ENCODE measurements at places on chromosomes 7 and 10.

GRCh38 chr10:132710746-132711612 lies 75.0 kb downstream of the NKX6-2 start:
- DNase-seq: no peak

DNA sequence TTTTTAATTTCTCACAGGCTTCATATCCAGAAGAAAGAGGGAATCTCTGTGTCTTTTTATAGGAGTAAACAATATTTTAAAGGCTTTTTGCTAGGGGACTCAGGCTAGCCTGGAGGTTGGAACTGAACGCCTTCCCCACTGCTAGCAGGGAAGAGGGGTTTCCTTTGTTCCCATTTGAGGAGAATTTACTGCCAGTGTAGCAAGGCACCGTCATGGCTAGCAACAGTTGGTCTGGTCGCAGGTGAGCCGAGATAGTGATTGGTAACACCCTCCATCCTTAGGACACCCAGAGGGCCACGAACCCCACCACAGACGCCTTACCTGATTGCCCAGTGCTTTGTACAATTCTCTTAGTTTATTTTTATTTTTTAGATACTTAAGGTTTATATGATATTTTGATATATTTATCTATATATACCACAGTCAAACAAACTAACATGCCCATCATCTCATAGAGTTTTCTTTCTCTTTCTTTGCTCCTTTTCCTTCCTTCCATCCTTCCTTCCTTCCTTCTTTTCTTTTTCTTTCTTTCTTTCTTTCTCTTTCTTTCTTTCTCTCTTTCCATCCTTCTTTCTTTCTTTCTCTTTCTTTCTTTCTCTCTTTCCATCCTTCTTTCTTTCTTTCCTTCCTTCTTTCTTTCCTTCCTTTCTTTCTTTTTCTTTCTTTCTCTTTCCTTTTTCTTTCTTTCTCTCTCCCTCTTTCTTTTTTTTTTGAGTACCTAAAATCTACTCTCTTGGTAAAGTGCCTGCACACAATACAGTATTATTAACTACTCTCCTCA lies 219.0 kb upstream of the AKR1E2 start:
- DNase-seq: no peak

DNA sequence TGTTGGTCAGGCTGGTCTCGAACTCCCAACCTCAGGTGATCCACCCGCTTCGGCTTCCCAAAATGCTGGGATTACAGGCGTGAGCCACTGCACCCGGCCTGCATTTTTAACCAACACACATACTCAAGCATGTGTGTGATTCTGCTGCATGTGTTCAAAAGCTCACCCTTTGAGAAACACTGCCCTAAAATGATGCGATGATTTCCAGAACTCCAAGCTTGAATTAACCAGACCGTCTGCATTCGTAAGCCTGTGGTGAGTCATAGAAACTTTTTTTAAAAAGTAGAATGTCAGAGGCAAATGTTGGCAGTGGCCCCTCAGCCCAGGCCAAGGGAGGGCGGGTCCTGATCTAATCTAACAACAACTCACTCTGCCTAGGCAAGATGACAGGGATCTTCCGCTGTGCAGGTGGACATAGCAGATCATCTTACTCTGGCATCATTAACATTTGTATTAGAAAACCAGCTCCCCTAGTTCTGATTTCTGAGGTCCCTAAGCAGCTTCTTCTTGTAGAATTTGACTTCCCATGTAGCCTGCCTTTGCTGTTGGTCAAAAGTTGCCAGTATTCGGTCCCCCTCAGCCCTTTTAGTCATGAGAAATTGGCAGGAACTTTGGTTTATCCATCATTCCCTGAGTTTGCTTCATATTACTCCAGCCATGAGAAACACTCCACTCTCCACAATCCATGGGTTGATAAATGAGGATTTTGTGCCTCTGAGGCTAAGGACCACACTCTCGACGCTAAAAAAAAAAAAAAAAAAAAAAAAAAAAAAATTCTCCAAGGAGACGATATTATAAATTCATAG lies 190.4 kb downstream of the SKIDA1 start:
- no peak for DNase-seq

DNA sequence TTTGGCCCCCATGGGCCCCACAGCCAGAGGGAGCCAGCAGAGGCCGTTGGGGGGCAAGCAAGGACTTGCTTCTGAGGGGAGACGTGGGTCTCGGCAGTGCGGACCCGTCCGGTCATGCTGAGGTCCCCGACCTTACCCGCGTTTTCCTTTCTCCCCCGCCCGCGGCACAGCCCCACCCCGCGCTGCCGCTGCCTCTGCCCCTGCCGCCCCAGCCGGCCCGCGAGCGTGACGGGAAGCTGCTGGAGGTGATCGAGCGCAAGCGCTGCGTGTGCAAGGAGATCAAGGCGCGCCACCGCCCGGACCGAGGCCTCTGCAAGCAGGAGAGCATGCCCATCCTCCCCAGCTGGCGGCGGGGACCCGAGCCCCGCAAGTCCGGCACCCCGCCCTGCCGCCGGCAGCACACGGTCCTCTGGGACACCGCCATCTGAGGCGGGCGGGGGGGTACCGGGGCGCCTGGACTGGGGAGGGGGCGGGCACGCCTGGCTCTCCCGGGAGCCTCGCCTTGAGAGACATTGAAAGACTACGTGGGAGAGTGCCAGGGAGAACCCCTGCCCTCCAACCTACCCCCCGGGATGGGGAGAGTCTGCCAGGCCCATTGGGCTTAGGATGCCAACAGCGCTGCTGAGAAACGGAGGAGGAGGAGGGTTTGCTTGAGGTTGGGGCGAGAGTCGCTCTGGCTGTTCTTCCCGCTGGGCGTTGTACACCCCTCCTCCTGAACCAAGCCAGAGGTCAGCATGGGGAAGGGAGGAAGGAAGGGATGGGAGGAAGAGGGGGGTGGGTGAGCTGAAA lies 9.9 kb downstream of the NYAP1 start:
- no peak for DNase-seq

DNA sequence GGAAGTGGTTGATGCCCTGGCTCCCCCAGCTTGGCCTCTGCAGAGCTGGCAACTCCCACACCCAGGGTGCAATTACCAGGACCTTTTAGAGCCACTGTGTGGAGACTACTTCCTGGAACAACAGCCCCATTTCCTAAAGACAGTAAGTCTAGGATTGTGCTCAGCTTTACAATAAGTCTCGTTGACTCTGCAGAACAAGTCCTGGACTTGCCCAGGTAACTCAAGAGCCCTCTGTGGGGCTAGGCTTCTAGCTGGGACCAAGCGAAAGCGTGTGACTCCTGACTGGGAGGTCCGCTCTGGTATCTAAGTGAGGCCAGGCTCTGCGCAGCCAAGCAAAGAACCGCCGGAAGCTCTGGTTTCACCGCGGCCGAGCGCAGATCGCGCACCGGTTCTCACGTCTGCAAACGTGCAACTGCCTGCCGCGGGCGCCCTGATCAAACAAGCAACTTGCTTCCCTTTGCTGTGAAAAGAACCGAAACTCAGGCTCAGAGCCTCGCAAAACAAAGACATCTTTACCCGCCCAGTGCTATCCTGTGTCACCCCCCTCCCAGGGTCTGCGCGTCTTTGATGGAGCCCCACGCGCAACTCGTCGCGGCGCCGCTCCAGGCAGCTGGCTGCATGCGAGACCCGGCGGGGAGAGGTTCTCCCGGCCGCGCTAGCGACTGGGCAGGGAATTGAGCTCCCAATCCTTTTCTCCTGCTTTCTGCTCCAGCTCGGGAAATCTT lies 4.4 kb upstream of the PDLIM1 start:
- DNase-seq: no peak

GRCh38 chr10:46559231-46559671 lies 2.8 kb upstream of the GPRIN2 start:
- DNase-seq: no peak

- no peak for DNase-seq
Observed at GRCh38 chr7:22728401-22729029, 1.5 kb downstream of the IL6 start.

DNA sequence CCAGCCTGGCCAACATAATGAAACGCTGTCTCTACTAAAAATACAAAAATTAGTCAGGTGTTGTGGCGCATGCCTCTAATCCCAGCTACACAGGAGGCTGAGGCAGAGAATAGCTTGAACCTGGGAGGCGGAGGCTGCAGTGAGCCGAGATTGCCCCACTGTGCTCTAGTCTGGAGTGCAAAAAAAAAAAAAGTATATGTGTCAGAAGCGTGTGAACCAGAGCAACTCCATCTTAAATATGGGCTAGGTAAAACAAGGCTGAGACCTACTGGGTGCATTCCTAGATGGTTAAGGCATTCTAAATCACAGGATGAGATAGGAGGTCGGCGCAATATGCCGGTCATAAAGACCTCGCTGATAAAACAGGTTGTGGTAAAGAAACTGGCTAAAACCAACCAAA lies 6.2 kb downstream of the CCL24 start:
- no peak for DNase-seq

Data from AG04450 (cell line).